ENCODE measurements at places on chromosomes 2 and 18.

DNA sequence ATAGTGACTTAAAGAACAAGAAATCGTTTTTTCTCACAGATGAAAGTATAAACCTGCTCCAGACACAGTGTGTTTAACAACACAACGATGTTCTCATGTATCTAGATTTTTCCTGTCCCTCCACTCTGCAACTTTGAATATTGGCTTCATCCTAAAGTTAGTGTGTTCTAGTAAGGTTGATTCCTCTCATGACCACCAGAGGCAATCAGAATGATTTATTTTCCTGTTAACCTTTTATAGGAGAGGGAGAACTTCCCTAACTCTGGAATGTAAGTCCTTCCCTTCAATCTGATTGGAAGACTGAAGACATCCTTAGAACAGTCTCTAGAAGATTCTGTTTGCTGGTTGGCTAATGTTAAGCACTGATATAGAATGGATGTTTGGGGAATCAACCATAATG is 41.0 kb upstream of the TAF4B start:
- DNase-seq, result no peak

- DNase-seq, result no peak
Measured at GRCh38 chr18:58962336-58962735, 97.7 kb downstream of the ZNF532 start.

- DNase-seq, result no peak
Measured at GRCh38 chr2:199201539-199201938, 256.2 kb downstream of the SATB2 start.

- no peak for DNase-seq
Measured at GRCh38 chr2:222311978-222312738, 13.4 kb upstream of the PAX3 start.

- no peak for DNase-seq
Measured at GRCh38 chr2:25074826-25075225, 33.0 kb downstream of the EFR3B start.

DNA sequence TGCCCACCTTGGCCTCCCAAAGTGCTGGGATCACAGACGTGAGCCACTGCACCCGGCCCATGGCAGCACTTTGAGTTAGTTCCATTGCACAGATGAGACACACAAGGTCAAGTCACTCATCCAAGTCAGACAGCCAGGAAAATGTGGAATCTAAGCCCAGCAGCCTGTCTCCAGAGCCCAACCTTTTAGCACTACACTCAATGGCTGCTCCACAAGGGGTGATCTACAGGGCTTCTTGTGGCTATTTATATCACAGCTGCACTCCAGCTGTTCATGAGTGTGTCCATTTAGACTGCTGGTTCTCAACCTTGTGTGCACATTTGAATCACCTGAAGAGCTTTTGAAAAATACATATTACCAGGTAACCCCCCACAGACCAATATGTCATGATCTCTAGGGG is 72.9 kb upstream of the RPL31 start:
- DNase-seq, result no peak

- no peak for DNase-seq
Measured at GRCh38 chr18:24187049-24187448, 48.2 kb downstream of the CABYR start.

- no peak for DNase-seq
Measured at GRCh38 chr2:96116424-96116878, at the start of gene ADRA2B. Gene ADRA2B, minus strand, starts transcription at chr2:96116571. Its CDS starts 422 bp downstream, at chr2:96116149.

GRCh38 chr2:68295516-68295915 is 24.2 kb downstream of the CNRIP1 start:
- no peak for DNase-seq

GRCh38 chr2:201795607-201796477 is 10.5 kb upstream of the CDK15 start:
- no peak for DNase-seq

DNA sequence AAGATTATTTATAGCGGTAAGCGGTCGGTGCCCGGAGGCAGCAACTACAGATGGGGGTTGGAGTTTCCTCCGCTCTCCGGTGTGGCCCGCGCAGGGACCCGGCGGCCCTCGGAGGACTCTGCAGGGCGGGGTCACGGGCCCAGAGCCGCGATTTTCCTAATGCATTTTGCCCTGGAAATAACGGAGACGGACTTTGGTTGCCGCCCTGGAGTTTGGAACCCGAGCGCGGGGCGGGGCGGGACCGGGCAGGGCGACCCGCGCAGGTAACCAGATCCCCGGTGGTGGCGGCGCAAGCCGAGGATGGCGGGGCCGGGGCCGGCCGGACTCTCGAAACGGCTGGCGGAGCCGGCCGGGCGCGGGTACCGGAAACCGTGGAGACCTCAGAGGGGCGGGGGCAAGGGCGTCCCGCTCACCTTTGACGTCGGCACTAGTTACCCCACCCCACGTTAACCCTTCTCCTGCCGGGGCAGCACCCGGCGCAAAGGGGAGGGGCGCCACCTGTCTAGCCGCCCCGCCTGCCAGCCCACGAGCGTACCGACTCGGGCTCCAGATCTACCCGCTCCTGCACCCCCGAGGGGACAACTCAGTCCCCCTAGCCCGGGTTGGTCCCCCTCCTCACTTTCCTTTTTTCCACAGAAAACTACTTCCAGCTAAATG is 2.9 kb downstream of the CYP26B1 start:
- DNase-seq, result no peak

DNA sequence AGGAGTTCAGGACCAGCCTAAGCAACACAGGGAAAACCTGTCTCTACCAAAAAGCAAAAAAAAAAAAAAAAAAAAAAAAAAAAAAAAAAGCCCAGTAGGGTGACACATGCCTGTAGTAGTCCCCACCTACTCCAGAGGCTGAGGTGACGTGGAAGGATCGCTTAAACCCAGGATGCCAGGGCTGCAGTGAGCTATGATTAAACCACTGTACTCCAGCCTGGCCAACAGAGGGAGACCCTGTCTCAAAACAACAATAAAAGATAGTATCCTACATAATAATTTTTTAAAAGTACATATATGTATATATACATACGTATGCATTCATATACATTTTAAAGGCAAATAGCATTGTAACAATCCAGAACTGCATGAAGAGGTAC is 51.7 kb downstream of the SOS1 start:
- no peak for DNase-seq

- DNase-seq, result no peak
Measured at GRCh38 chr2:42974721-42975717, 182.6 kb upstream of the HAAO start.

GRCh38 chr2:1623906-1624445 is 120.3 kb downstream of the PXDN start:
- no peak for DNase-seq

DNA sequence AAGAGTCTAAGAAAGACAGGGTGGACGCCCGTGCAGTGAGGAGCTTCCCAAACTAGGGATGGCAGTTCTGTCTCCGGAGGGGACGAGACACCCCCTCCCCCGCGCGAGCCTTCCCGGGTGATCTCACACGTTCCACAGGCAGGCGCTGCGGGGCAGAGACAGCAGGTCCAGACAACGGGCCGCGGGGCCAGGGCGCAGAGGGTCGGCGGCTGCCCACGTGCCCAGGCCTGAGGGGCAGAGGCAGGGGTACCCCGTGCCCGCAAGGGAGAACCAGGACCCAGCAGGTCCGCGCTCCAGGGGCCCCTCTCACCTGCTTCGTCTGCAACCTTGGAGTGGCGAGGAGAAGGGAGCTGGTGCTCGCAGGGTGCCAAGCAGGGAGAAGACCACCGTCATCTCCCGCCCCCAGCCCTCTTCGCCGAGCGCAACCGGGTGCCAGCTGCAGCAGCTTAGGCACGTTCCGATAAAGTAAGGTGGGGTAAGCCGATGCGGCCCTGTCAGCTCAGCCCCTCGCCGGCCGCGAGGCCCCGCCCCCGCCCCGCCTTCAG is at the start of gene GPR155:
Gene GPR155, minus strand, starts transcription at position 467 of the 545 bp plus-strand sequence. CDS start 5,073 bp downstream, outside the sequence.
- DNase-seq, result no peak

- DNase-seq, result no peak
Measured at GRCh38 chr2:143803936-143804335, 674.7 kb downstream of the ARHGAP15 start.

DNA sequence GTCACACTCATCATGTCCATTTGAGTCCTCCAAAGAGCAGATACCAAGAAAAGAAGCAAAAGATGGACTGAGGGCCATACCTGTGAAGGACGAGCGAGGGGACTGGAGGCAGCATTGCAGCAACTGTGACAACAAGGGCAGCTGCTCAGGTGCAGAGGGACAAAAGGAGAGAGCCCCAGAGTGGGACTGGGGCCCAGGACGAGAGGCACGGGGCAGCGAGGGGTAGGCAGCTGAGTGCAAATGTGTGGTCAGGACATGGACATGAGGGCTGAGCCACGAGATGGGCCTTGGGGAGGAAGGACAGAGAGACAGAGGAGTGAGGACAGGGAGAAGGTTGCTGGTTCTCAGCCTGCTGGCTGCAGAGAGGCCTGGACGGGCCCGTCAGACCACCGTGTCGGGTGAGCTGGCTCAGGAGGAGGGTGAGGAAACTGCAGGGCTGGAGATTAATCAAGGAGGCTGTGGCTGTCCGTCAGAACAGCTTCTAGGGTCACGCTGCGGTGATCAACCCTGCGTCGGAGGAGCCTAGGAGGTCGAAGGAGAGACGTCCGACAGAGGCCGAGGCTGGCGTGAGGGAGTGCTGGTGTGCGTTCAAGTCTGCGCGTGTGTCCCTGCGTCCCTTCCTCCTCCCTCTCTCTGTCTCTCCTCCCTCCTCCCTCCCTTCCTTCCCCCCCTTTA is 206.8 kb upstream of the HDAC4 start:
- DNase-seq, result no peak

DNA sequence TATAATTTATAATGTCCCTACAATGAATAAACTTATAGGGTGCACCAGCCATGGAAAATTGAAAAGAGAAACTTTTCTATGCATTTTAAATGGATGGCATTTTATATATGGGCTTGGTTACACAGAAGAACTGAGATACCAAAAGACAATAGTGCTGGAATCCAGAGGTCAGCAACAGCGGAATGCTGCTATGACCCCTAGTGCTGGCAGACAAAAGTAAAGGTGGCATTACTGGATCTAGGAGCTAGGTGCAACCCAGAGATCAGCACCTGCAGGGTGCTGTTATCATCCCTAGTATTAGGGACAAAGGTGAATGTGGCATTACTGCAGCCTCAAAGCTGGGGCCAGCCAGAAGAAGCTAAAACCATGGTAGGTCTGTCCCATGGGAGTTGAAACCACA is 392.7 kb upstream of the ST6GAL2 start:
- DNase-seq, result no peak

- no peak for DNase-seq
Measured at GRCh38 chr2:106572541-106573450, 85.6 kb downstream of the CD8B2 start.

GRCh38 chr2:120797421-120798221 is 62.0 kb downstream of the GLI2 start:
- no peak for DNase-seq

DNA sequence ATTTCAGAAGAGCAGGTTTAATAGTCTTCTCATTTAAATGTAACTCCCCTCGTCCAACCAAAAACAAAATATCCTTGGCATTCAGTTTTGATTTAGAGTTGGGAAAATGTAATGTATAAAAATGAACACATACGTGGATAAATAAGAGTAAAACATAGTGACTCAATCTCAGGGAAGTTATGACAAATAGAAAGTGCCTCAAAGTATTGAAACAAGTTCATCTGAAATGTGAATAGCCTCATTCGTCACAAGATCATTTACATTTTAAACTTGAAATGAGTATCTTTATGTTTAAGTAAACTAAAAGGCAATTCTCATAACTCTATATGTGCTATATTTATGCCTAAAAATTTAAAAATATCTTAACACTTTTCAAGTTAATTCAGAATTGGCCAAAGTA is 122.2 kb upstream of the SMAD7 start:
- no peak for DNase-seq

GRCh38 chr2:238811759-238812158 is 36.1 kb upstream of the TWIST2 start:
- no peak for DNase-seq

DNA sequence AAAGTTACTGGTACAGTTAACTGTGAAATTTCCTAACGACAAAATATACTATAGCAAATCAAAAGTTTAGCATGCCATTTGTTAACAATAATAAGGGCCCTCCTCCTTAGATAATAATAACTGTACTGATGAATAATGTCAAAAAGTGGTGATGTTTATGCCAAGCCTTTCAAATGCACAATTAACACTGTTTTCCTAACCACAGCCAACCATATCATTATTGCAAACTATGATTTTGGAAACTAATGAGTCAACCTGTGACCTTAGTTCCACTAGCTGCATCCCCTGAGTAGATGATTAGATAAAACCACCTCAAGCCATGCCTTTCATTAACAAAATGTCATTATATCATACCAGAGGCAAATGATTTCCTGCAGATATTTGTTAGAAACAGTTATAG is 25.1 kb upstream of the GPR75 start:
- DNase-seq, result no peak

- DNase-seq, result no peak
Measured at GRCh38 chr2:169221745-169222369, 140.5 kb downstream of the LRP2 start.

DNA sequence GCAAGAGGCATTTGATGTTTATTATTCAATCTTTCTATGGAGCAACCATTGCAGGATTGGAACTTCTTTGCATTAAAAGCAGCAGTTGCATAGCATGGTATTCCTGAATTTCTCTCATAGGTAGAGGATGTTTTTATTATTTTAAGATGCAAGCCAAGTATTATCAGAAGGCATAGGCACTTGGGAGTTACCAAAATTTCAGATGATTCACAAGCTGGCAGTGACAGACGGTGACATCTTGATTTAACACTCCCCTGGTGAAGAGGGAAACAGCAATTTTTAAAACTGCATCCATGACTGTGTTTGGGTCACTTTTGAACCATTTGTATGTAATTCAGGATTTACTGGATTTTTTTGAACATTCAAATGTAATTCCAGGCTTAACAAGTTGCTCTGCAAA is 654.3 kb downstream of the SLC4A3 start:
- DNase-seq, result no peak

DNA sequence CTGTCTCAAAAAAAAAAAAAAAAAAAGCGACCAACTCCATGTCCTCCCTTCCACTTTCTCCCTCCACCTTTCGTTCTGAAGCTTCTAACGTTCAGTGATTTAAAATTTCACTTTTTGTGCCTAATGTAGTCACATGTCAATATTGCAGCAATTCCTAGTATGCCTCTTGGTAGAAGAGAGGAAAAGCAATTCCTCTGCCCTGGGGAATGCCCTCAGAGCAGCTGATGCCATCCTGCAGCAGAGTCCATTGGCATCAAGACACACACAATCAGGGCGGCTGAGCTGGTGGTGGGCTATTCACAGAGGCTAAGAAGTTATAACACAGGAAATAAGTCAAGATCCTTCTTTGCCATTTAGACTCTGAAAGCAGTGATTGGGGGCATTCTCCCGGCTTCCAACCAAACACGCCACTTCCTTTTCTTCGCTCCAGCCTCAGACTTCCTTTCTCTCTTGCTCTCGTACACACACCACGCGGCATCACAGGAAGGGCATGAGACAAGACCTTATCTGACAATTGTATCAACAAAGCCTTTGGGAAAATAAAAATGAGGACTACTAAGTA is 71.9 kb downstream of the MOGAT1 start:
- DNase-seq, result no peak

GRCh38 chr2:1731963-1732768 is 12.1 kb downstream of the PXDN start:
- no peak for DNase-seq

Data from smooth muscle cell of the brain vasculature (primary cell).